ENCODE measurements at places on chromosomes 2 and 18. TPM values are rescaled to one million over a fixed set of nuclear protein-coding genes. Genes with fewer than 3 reads are reported as not detected.

The RNU2-63P gene
- not detected for total RNA-seq

The TEX44 gene
- total RNA-seq, result not detected

DNA sequence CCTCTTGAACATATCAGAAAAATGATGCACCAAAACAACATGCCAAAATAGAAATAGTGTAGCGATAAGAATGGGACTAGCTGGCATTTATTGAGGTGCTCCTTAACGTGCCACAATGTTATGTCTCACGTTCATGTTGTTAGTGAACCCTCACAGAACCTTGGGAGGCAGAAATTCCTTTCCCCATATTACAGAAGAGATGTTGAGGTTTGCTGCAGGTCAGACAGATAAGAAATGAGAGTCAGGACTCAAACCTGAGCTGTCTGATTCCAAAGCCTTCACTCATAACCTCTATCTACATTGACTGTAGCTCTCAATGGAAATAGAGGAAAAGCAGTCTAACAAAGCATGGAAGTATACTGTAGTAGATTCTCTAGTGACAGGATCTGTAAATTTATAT lies 163.3 kb upstream of the STK17B start:
- DNase-seq, result no peak

GRCh38 chr18:79889569-79889968 lies 61.9 kb downstream of the SLC66A2 start:
- no peak for DNase-seq

- no peak for DNase-seq
Measured at GRCh38 chr2:100639588-100640390, 77.0 kb downstream of the PDCL3 start.

- no peak for DNase-seq
Measured at GRCh38 chr2:147569426-147569825, 275.4 kb upstream of the ACVR2A start.

The PIEZO2 gene
- total RNA-seq, result 0.46 TPM

The NAT8 gene
- not detected for total RNA-seq

The M1AP gene
- not detected for total RNA-seq

DNA sequence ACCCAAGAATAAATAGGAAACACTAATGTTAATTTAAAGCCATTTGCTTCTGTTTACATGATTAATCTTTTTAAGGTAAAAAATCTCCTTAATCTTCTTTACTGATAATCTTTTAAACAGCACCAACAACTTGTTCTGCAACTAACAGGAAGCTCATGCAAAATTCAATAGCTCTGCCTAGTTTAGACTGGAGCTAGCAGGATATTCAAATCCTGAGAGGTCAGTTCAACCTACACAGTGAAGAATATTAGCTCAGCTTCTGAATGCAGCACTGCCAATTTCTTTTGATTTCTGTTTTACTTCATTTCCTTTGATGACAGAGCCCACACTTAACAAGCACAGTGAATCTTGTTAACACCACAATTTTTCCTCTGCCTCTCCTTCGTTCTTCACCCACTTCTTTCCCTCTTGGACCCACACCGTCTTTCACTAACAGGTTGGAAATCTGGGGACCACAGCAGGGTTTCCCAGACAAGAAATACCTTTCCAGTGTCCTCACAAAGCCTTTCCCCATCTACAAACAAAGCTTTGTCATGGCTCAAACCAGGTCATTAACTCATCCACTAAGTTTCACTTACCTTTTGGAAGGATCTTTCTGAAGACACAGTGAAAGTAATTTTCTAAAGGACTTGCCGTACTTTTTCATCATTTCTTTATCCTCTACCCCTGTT lies 109.8 kb downstream of the STK39 start:
- DNase-seq, result no peak

DNA sequence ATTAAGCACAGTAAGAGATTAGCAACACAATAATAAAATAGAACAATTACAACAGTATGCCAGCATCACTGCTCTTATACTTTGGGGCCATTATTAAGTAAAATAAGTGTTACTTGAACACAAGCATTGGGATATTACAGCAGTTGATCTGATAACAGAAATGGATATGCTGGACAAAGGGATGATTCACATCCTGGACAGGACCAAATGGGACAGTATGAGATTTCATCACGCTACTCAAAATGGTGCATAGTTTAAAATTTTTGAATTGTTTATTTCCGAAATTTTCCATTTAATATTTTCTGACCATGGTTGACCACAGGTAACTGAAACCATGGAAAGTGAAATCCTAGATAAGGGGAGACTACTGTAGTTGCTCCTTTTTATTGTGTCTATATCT lies 138.2 kb downstream of the UBR3 start:
- DNase-seq, result no peak

DNA sequence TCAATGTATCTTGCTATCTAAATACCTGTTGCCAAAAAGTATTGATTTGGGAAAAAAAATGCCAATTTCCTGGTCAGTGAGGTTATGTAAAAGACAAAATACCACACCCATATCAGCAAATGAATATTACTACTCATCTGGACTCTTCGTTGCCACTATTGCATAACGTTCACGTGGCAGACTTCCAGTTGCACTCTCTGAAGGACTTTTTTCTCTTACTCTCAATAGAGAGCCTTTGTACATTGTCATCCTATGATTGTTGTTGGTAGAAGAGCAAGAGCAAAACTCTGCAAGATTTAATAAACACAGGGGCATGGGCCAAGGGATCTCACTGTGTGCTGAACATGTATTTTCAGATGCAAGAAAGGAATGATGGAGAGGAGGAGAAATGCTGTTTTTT lies 689.8 kb downstream of the MBD2 start:
- DNase-seq, result no peak

DNA sequence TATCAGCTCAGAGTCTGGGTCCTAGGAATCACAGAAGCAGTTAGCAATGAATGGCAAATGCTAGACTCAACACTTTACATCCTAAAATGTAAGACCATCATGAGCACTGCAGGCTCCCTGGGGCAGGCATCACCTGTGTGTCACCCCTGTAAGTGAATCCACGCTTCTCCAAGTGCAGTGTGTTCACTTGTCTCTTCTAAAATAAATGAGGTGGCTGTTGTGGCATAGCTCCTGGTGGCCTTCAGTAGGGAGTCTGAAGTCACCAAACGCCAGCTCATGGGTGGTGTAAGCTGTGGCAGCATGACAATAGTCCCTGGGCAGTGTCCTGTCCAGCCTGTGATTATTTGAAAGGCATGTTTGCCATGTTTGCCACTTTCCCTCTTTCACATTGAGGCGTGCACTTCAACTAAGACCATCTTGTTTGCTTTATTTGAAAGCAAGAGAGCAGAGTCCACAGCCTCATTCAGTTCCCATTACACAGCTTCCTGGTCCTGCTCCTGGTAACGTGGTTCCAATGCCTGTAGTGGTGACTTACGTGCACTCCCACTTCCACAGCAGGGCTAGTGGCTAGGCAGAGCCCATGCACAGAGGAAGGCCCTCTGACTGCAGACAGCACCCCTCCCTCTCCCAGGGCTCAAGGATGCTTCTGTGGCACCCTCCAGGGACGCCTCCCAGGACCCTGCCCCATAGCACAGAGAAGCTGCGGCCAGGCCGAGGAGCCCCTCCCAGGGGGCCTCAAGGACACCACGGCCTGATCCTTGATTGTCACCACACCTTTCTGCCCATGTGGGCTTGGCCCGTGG lies 24.3 kb downstream of the COA5 start:
- DNase-seq, result no peak

The DNAJC10 gene
- 47.2 TPM for total RNA-seq

The GAREM2 gene
- total RNA-seq, result 1.1 TPM

DNA sequence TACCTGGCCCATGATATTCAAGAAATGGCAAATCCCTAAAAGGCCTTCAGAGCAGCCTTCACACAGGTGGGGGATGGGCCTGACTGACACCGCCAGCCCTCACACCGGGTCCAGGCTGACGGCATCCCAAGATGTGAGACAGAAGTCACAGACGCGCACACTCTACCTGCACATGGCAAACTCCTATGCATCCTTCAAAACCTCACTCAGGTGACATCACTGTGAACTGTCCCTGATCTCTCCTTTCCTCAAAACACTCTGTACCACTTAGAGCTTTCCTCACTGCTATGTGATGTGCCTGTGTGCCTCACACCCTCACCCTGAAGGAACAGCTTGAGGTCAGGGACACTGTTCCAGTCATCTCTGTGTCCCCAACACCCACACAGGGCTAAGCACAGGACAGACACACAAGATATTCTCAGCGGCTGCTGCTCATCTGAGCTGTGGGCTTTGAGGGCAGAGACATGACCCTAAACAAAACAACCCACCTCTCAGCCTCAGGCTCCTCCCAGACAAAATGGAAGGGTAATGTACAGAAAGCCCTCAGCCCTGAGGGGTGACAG lies 27.5 kb downstream of the BIN1 start:
- DNase-seq, result no peak

The ZSWIM2 gene
- not detected for total RNA-seq

The SPP2 gene
- total RNA-seq, result not detected

DNA sequence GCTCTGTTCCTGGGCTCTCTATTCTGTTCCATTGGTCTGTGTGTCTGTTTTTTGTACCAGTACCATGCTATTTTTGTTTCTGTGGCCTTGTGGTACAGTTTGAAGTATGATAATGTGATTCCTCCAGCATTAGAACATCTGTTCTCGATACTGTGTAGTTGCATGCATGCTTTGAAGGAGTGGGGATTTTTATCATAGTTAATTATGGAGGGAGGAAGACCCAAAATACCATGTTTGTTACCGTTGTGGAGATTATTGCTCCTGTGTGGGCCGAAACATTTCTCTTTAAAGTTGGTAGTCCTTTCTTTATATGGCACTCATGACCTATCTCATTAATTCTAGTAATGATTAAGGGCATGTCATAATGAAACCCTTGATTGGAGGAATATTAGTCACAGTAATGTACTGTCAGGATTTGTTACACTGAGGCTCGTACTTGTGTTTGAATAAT lies 87.6 kb downstream of the TTC27 start:
- DNase-seq, result no peak

GRCh38 chr2:95234816-95235215 lies 27.5 kb downstream of the ZNF892 start:
- DNase-seq, result no peak

DNA sequence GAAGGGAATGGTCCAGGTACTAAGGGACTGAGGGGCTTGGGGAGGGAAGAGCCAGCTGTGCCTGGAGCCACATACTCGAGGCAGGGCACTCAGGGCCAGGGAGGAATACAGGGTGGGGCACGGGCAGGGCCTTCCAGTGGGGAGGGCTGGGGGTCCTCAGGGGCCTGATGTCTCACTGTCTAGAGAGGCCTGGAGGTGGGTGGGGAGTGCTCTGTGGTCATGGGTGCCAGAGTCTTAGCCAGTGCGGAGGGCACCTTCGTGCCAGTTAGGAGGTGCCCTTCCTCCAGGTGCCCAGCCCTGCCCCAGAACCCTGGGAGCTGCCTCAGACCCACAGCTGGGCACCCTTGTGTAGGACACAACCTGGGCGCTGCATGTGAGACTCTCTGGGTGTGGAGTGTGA lies 81.2 kb downstream of the SMAD7 start:
- no peak for DNase-seq

The SLC20A1 gene
- total RNA-seq, result 26.1 TPM

Data from cardiac septum (tissue), 1 donor.